ENCODE measurements at places on chromosomes 16 and 17.

GRCh38 chr17:50634915-50635731, 442 bp downstream of the ABCC3 start:
- DNase-seq: no peak

DNA sequence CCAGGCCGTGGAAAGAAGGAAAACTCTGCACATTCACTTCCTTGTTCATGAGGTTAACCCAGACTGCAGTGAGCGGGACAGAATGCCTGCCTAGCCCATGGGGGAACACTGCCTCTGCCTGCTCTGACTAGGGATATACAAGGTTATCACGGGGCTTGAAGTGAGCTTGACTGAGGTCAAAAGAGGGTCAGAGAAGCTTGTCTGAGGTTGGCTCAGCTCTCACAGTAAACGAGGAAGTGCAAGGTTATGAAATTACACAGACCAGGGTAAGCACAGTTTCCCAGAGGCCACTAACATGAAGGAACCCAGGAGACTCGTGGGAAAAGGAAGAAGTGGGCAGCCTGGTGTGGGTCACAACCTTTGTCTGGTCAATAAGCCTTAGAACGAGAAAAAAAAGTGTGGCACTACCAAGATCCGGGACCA, 28.7 kb downstream of the HIC1 start:
- peak; percentile 74 for DNase-seq

- DNase-seq: no peak
These were observed 2.8 kb downstream of the IGFALS start for GRCh38 chr16:1790611-1791255.

DNA sequence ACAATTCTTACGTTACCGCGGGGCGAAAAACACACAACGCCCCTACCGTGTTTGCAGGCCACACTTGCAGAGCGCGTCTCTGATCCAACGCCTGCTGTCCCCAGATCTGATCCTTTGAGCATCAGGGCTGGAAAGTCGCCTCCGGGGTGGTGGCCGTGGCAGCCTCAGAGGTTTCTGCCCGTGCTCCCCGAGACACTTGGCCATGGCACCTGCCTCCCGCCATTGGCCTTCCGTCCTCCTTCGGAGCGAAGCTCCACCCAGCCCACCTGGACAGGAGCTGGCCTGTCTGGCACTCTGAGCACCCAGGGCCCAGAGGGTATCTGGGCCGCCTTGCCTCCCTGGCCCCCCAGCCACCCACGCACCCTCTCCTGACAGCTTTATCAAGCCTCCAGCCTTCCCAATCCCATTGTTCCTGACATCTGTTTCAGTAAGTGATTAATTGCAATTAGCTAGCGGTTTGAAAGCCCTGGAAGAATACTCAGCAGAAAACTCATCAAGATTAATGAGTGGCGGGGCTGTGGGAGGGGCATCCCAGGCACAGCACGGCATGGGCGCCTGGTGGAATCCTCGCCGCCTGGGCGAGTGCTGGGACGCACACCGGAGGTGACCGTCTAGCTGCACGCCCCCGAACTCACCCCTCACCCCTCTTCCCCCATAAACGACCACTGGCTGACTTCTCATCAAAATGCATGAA, 181.5 kb upstream of the GSE1 start:
- DNase-seq: no peak

DNA sequence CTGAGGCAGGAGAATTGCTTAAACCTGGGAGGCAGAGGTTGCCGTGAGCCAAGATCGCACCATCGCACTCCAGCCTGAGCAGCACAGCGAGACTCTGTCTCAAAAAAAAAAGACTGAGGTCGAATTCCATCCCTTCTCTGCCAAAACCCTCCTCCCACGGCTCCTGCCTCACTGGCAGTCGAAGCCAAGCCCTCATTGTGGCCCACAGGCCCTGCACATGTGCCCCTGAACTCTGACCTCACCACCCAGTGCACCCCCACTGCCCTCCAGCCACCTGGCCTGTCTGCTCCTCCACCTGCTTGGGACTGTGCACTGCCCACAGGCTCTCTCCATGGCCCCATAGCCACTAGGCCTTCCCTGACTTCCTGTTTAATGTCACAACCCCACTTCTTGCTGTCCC, 7.0 kb downstream of the MYO15A start:
- DNase-seq: no peak

GRCh38 chr17:82014971-82015310, 7.7 kb downstream of the CENPX start:
- no peak for DNase-seq

DNA sequence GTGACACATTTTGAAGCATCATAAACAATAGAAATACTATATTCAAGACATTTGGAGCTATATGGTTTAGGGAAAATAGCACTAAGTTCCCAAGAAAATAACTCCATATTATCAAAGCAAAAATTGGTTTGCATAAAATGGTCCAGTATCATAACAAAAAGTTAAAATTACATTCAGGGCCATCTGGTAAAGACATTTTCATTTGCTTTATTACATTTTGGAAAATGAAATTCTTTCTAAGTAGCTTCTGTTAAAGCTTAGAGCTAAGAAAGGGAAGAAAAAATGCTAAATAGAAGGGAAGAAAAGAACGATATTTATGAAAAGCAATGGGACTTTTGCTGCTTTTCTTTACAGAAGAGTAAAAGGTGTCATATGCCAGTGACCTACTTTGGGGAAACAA, 155.4 kb upstream of the GOT2 start:
- DNase-seq: no peak

- no peak for DNase-seq
These were observed 14.2 kb downstream of the ANKFY1 start for GRCh38 chr17:4249452-4250029.

- DNase-seq: no peak
These were observed 18.4 kb downstream of the CYB5D2 start for GRCh38 chr17:4161192-4161966.

DNA sequence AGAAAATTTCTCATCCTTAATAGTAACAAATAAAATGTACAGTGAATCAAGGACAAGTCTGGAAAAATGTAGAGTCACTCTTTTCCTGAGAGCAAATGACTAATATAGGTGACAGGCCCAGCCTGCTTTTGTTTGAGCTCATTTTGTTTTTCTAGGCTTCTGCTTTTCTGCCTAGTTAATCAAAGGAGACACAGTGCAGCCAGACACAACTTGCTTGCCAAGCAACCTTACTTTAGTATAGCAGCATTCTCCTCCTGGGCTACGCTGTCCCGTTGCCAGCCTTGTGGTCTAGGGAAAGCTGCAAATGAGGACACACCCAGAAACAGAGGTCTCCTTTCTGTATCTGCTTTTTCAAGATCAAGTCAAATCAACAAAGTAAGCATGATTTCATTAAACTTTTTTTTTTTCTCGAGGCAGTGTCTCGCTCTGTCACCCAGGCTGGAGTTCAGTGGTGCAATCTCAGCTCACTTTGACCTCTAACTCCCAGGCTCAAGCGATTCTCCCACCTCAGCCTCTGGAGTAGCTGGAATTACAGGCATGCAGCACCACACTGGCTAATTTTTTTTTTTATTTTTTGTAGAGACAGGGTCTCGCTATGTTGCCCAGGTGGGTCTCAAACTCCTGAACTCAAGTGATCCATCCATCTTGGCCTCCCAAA, 17.2 kb downstream of the GINS3 start:
- peak; percentile 70 for DNase-seq

- DNase-seq: peak; percentile 68
These were observed 199.8 kb upstream of the CHMP6 start for GRCh38 chr17:80791758-80792284.

DNA sequence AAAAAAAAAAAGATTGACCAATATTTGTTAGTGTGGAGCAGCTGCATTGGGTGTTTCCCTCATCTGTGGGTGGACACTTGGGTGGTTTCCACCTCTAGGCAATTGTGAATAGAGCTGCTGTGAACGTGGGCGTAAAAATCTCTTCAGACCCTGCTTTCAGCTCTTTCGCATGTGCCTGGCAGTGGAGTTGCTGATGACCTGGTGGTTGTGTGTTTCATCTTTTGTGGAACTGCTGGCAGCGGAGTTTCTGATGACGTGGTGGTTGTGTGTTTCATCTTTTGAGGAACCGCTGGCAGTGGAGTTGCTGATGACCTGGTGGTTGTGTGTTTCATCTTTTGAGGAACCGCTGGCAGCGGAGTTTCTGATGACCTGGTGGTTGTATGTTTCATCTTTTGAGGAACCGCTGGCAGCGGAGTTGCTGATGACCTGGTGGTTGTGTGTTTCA, 21.4 kb downstream of the ZC3H18 start:
- DNase-seq: peak; percentile 53

GRCh38 chr16:30723725-30724355, 24.4 kb upstream of the PHKG2 start:
- no peak for DNase-seq

DNA sequence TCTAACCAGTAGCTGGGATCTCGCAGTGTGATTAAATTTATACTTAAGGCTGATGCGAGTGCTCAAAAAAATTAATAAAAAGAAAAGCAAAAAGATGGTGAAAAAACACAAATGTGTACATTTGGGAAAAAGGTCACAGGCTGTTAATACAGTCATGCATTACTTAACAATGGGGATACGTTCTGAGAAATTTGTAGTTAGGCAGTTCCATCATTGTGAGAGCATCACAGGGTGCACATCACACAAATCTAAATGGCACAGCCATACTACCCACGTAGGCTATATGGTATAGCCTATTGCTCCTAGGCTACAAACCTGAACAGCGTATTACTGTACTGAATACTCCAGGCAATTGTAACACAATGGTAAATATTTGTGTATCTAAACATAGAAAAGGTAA, 142.4 kb upstream of the MYOCD start:
- no peak for DNase-seq

GRCh38 chr17:35676441-35676840, 55.0 kb upstream of the RASL10B start:
- DNase-seq: no peak

GRCh38 chr17:39872751-39873150, 4.7 kb downstream of the ZPBP2 start:
- no peak for DNase-seq

DNA sequence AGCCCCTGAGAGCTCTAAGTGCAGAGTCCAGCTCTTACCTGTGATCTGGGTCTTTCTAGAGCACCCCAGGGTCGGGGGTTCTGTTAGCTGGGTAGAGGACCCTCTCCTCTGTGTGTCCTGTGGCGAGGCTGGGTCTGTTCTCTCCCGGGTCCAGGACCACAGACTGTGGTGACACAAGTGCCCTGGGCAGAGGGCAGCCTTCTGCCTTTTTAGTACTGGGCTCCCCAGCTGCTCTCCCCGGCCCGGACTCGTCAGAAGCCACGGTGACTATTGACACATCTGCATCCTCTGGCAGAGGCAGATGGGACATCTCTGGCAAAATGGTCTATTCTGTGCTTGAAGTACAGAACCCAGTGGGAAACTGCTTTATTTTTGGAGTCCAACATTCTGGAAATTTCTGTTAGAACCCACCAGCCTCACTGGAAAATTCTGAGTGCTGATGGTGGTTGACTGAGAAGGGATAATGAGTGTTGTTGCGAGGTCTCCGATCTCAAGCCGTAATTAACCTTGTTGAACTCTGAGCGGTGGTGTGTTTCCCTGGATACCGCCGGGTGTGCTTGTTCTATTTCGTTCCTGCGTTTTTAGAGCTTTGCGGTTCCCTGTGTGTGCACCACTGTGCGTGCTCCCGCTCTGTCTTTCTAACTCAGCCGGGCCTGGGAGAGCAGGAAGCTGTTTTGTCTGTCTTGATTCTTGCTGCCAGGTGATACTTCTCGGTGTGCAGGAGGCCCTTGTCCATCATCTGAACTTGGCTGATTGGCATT, 26.0 kb upstream of the NUDT16L1 start:
- DNase-seq: no peak

DNA sequence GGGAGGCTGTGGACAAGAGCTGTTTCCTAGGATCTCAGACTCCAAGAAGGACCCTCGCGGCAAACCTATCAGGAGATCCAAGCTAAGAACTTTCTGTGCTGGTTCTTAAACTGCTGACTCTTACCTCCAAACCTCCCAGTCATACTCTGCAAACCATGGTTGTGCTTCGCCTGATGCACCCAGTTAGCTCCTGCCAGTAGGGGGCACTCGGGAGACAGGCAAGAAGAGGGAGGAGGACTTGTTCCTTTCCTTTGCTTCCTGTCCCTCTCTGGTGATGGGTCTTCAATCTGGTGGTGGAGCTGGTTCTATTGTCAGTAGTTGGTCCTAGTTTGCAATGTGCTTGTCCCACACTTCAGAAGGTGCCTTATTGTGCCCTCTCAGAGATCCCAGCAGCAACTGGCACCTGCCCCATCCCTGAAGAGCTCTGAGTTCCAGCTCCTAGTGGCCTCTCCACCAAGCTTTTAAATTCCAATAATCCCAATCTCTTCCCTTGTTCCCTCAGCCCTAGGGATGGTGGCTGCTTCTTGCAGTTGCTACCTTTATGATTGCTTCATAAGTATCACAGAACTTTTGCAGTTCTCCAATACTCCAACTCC, 113.5 kb upstream of the RPL38 start:
- DNase-seq: peak; percentile 38

DNA sequence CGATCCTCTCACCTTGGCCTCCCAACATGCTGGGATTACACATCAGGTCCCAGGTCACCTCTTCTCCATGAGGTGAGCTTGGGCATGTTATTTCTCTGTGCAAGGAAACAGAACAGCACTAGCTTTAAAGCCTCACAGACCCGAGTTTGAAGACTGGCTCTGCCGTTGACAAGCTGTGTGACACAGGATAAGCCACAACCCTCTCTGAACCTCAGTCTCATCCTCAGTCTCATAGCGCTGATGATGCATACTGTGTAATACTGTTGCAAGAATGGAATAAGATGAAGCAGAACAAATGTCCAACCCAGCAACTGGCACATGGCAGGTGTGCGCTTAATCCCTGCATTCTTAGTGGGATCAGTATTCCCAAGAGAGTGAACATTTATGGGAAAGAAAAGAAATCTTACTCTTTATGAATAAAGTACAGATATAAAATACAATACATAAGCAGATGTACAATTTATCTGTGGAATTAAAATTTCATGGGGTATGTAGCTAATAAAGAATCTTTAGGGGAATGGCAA, 43.5 kb downstream of the ABAT start:
- DNase-seq: no peak

DNA sequence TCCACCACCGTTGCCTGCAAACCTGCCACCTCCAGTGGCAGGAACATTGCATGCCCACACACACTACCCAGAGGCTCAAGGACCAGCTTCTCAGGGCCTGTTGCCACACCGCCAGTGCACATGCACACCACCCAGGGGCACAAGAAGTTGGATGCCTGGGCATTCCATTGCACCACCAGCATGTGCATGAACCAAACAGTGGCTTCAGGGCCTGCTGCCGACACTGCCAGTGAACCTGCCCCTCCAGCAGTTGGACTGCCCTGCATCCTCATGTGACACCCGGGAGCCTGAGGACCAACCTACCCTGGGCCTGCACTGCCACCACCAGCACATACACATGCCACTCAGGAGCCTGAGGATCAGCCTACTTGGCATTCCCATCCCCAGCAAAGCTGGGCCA, 303.7 kb downstream of the KCNJ2 start:
- no peak for DNase-seq

DNA sequence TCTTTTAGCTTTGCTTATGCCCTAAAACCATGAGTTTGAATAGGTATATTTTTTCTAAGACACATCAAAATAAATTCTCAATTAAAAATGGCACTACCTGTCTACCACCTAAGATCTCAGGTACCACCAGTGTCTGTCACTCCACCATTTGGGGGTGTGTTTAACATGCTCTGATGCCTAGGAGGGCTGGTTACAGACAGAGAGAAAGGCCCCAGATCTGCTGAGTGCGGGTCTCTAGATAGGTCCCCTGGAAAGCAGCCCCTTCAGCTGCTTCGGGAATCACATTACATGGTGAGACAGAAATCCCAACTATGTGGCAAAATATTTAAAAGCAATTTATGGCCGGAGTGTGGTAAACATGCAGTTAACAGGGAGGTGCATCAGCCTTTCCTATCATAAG, 653 bp upstream of the VAC14 start:
- no peak for DNase-seq

- peak; percentile 79 for DNase-seq
These were observed 16.9 kb downstream of the DOC2B start for GRCh38 chr17:164303-165235.

- DNase-seq: no peak
These were observed 4.3 kb downstream of the P2RX5 start for GRCh38 chr17:3691617-3692067.

Data from Ammon's horn (tissue), 1 donor.